SK-N-DZ (cell line): ENCODE measurements at places on chromosomes 4 and X.

- DNase-seq: no peak
Measured at GRCh38 chr4:154720618-154721267, 23.1 kb upstream of the LRAT start.

GRCh38 chrX:70433848-70434351, 10.7 kb upstream of the DLG3 start:
- peak; percentile 67 for DNase-seq

DNA sequence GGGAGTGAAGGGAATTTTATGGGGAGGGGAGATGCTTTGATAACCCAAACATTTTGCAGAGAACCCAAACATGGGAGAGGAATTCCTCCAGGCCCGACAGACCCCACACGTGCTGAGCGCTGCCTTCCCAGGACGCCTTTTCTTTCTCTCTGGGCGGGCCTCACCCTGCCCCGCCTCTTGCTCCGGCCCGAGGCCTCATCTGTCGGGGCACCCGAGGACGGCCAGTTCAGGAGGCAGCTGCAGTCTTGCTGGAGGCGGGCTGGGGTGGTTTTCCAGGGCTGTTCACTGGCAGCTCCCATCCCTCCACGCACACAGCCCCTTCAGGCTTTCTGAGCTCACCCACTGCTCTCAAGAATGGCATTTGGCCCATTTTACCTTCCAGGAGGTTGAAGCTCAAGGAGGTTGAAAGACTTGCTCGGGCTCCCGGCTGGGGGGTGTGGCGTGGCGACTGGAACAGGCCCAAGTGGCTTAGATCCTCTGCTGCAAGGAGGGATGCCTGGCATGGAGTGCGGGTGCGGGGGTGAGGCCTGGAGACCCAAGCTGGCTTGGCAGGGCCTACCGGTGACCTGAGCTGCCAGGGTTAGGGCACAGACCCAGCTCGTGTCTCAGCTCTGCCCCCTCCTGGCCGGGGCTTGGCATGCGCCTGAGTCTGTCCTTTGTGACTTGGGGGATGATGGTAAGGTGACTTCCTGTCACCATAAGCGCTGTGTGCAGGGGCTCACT, 99.2 kb downstream of the PSAPL1 start:
- DNase-seq: no peak

GRCh38 chrX:12979026-12979607, 4.2 kb downstream of the TMSB4X start:
- DNase-seq: no peak

- DNase-seq: no peak
Measured at GRCh38 chr4:69860521-69861298, 765 bp upstream of the SULT1E1 start.

GRCh38 chr4:138938366-138938690, 77.3 kb upstream of the NOCT start:
- no peak for DNase-seq
